Activated CD8-positive, alpha-beta T cell treated with anti-CD3 and anti-CD28 coated beads, Interleukin-2, amount 10 ng/mL, durations not matched to agents 7 days and 5 days (primary cell): ENCODE measurements at places on chromosomes 4 and X.

- H3K27ac ChIP-seq, result no peak overlapping the region
- no peak overlapping the region for H3K4me3 ChIP-seq
- H3K36me3 ChIP-seq, result no peaks in the 10 kb centered on the region
- no peaks in the 10 kb centered on the region for H3K27me3 ChIP-seq
These were observed 10.7 kb upstream of the HCCS start for GRCh38 chrX:11100281-11101035.

GRCh38 chrX:72088761-72089160 lies 43.0 kb downstream of the RTL5 start:
- H3K27me3 ChIP-seq, result peaks cover 42% of the 10 kb centered on the region
- H3K4me3 ChIP-seq, result no peak overlapping the region
- no peaks in the 10 kb centered on the region for H3K4me1 ChIP-seq

- no peaks in the 10 kb centered on the region for H3K36me3 ChIP-seq
- no peak overlapping the region for H3K27ac ChIP-seq
- DNase-seq, result no peak
These were observed 34.6 kb upstream of the WDR1 start for GRCh38 chr4:10151182-10151581.

- no peaks in the 10 kb centered on the region for H3K36me3 ChIP-seq
- H3K27me3 ChIP-seq, result peaks cover 18% of the 10 kb centered on the region
- no peaks in the 10 kb centered on the region for H3K4me1 ChIP-seq
- no peak for DNase-seq
- no peak overlapping the region for H3K4me3 ChIP-seq
These were observed 178.9 kb downstream of the MGST2 start for GRCh38 chr4:139844459-139845036.

DNA sequence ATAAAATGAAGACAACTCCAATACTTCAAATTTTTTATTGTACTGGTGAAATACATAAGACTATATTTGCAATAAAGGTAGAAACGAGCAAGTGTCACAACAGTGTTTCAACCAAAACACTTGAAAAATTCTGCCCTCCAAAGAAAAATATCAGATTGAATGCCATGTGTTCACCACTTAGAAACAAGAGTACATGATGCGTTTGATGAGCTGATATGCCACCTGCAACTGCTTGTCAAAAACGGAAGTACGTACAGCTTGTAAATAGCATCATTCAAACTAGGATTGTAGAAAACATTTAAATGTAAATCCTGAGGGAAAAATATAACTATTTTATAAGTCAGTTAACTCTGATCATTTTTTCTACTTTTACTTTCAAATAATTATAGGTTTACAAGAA lies 276.1 kb downstream of the ANTXR2 start:
- no peaks in the 10 kb centered on the region for H3K36me3 ChIP-seq
- DNase-seq, result no peak
- no peaks in the 10 kb centered on the region for H3K4me1 ChIP-seq
- H3K27ac ChIP-seq, result no peak overlapping the region
- no peaks in the 10 kb centered on the region for H3K27me3 ChIP-seq
- H3K4me3 ChIP-seq, result no peak overlapping the region

- no peak overlapping the region for H3K4me3 ChIP-seq
- H3K36me3 ChIP-seq, result no peaks in the 10 kb centered on the region
- no peak for DNase-seq
- H3K27ac ChIP-seq, result no peak overlapping the region
- H3K4me1 ChIP-seq, result peaks cover 10% of the 10 kb centered on the region
These were observed 43.6 kb upstream of the UPRT start for GRCh38 chrX:75230296-75230695.

DNA sequence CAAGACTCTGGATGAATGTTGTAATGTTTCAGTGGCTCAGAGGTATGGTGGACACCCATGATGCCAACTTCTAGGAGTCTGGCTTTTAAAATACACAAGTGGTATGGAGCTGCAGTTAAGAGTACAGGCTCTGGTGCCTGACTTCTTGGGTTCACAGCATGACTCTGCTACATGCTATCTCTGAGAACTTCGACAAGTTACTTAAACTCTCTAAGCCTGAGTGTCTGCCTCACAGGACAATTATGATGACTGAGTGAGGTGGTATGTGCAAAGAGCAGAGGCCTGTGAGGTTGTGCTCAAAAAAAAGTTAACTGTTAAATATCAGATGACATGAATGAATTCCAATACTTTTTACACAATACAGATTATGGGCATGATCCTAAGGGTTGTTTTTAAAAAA lies 90.9 kb upstream of the SRD5A3 start:
- H3K4me3 ChIP-seq, result no peak overlapping the region
- no peak overlapping the region for H3K27ac ChIP-seq
- peaks cover 7% of the 10 kb centered on the region for H3K27me3 ChIP-seq

- no peak for DNase-seq
- no peak overlapping the region for H3K4me3 ChIP-seq
- H3K27ac ChIP-seq, result no peak overlapping the region
- H3K4me1 ChIP-seq, result no peaks in the 10 kb centered on the region
These were observed 273.1 kb downstream of the DCTD start for GRCh38 chr4:182643801-182644682.

GRCh38 chr4:47566969-47567368 lies 81.9 kb downstream of the ATP10D start:
- peaks cover 3% of the 10 kb centered on the region for H3K36me3 ChIP-seq
- H3K27ac ChIP-seq, result no peak overlapping the region
- no peaks in the 10 kb centered on the region for H3K27me3 ChIP-seq

GRCh38 chrX:34437586-34437985 lies 219.5 kb downstream of the TMEM47 start:
- H3K4me1 ChIP-seq, result no peaks in the 10 kb centered on the region
- no peak overlapping the region for H3K4me3 ChIP-seq
- no peak overlapping the region for H3K27ac ChIP-seq
- DNase-seq, result no peak

DNA sequence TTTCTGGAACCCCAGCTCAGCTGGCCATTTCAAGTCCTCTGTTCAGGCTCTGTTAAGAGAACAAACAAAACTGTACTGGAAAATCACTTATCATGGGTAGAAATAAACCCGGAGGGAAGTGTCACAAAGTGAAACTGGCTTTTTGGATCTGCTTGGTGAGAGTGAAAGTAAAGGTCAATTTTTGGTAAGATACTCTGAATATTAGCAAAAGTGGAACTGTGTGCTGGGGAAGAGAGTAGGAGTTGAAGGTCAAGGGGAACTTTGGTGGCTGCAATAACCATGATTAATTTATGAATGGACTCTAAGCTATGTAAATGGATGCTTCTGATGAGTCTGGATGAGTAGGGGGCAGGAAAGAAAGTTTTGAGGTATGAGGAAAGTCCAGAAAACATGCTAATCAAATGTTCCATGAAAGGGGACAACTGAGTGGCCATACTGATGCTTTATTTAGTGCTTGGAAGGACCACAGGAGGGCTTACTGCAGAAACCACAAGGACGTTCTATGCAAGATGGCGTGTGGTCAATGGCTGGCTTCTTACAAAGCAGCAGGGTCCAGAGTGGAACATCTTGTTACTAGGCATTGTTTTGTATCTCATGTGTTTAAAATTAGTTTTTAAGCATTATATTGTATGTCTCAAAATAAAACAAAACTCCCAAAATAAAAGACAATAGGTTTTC lies 36.8 kb upstream of the TNIP3 start:
- H3K36me3 ChIP-seq, result no peaks in the 10 kb centered on the region
- H3K4me1 ChIP-seq, result peaks cover 24% of the 10 kb centered on the region
- H3K27ac ChIP-seq, result peak overlapping the region; percentile 60
- DNase-seq, result no peak

GRCh38 chr4:185334326-185334725 lies 61.4 kb downstream of the LRP2BP start:
- no peak overlapping the region for H3K27ac ChIP-seq
- H3K36me3 ChIP-seq, result peaks cover 13% of the 10 kb centered on the region
- no peaks in the 10 kb centered on the region for H3K27me3 ChIP-seq

GRCh38 chr4:158316264-158316663 lies 106.0 kb downstream of the TMEM144 start:
- H3K27ac ChIP-seq, result no peak overlapping the region
- H3K27me3 ChIP-seq, result no peaks in the 10 kb centered on the region
- no peak overlapping the region for H3K4me3 ChIP-seq
- no peaks in the 10 kb centered on the region for H3K36me3 ChIP-seq
- H3K4me1 ChIP-seq, result no peaks in the 10 kb centered on the region

DNA sequence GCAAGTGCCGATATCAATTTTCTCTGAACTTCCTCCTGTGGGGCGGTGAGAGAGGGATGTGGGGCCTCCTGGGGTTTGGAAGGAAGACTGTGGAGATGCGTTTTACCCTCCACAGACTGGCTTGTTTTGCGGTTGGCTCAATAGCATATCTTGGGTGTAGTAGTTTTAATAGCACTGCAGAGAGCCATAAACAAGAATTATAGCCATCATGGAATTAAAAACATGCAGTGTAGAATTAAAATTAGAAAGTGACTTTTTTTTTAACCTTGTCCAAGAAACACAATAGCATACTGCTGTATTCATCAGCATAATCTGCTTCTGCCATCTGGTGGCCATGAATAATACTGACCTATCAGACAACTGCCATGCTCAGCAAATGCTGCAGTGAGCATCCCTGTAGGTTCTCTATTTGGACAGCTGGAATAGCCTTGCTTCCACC lies 47.3 kb upstream of the SCML1 start:
- H3K27me3 ChIP-seq, result no peaks in the 10 kb centered on the region
- H3K4me3 ChIP-seq, result no peak overlapping the region
- peak; percentile 52 for DNase-seq
- H3K27ac ChIP-seq, result no peak overlapping the region
- peaks cover 3% of the 10 kb centered on the region for H3K4me1 ChIP-seq
- H3K36me3 ChIP-seq, result no peaks in the 10 kb centered on the region

GRCh38 chrX:152072236-152072635 lies 66.1 kb downstream of the MAGEA10 start:
- no peak overlapping the region for H3K4me3 ChIP-seq
- H3K36me3 ChIP-seq, result no peaks in the 10 kb centered on the region
- H3K4me1 ChIP-seq, result no peaks in the 10 kb centered on the region
- H3K27me3 ChIP-seq, result no peaks in the 10 kb centered on the region
- no peak overlapping the region for H3K27ac ChIP-seq
- DNase-seq, result no peak

- no peak overlapping the region for H3K4me3 ChIP-seq
- H3K27me3 ChIP-seq, result peaks cover 12% of the 10 kb centered on the region
- no peak overlapping the region for H3K27ac ChIP-seq
- H3K4me1 ChIP-seq, result no peaks in the 10 kb centered on the region
These were observed 360.9 kb downstream of the PPP3CA start for GRCh38 chr4:100986360-100986868.

DNA sequence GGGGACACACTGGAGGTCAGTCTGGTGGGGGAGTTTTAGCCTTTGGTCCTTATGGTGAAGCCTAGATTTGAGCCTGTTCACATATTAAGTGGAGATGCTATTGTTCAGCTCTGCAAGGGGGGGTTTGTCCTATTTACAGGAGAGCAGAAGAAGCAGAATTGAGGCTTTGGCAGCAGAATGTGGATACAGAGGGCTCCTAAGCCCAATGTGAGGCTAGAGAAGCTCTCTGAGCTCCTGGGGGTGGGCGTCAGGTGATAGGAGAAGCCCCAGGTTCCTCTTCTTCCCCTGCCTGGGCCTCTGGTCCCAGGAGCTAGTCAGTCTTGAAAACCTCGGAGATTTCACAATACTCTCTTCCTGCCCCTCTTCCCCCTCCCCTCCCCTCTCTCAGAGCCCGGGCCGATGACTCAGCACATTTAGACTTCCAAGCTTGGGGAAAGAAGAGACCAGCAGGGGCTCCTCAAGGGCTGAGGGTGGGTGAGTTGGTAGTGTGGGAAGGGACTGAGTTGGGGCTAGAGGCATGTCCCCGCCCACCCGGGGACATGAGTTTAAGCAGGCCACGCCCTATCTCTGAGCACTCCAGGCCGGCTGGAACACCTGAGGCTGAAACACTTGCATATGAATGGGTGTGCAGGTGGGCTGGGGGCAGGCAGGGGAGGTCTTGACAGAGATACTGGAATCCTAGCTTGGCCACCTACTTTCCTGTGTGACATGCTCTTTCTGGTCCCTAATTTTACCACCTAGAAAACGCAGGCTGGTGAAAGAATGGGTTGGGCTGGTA lies 3.4 kb downstream of the TFE3 start:
- H3K36me3 ChIP-seq, result peaks cover 18% of the 10 kb centered on the region
- peak; percentile 45 for DNase-seq
- peaks cover 36% of the 10 kb centered on the region for H3K4me1 ChIP-seq

DNA sequence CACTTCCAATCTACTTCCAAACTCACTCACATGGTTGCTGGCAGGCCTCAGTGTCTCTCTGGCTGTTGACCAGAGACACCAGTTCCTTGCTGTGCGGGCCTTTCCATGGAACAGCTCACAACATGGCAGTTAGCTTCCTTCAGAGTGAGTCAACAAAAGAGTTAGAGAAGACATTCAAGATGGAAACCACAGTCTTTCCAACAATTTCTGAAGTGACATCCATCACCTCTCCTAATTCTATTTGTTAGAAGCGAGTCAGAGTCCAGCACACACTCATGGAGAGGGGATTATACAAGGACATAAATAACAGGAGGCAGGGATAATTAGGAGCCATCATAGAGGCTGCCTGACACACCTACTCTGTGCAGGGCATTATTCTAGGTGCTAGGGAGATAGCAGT lies 62.5 kb upstream of the TMEM164 start:
- H3K27me3 ChIP-seq, result peaks cover 4% of the 10 kb centered on the region
- H3K36me3 ChIP-seq, result no peaks in the 10 kb centered on the region
- H3K4me3 ChIP-seq, result no peak overlapping the region
- H3K4me1 ChIP-seq, result peaks cover 4% of the 10 kb centered on the region
- no peak overlapping the region for H3K27ac ChIP-seq

- H3K36me3 ChIP-seq, result peaks cover 14% of the 10 kb centered on the region
- H3K27ac ChIP-seq, result no peak overlapping the region
- no peaks in the 10 kb centered on the region for H3K4me1 ChIP-seq
- no peak overlapping the region for H3K4me3 ChIP-seq
- peaks cover 3% of the 10 kb centered on the region for H3K27me3 ChIP-seq
- DNase-seq, result no peak
These were observed 8.8 kb upstream of the DGAT2L6 start for GRCh38 chrX:70168238-70169188.

- H3K4me3 ChIP-seq, result no peak overlapping the region
- H3K36me3 ChIP-seq, result no peaks in the 10 kb centered on the region
- no peak for DNase-seq
- no peak overlapping the region for H3K27ac ChIP-seq
- H3K4me1 ChIP-seq, result no peaks in the 10 kb centered on the region
These were observed 330.6 kb downstream of the GALNTL6 start for GRCh38 chr4:172143605-172144314.

GRCh38 chr4:76623217-76624045 lies 188.4 kb downstream of the SHROOM3 start:
- no peak overlapping the region for H3K4me3 ChIP-seq
- H3K27ac ChIP-seq, result no peak overlapping the region
- H3K27me3 ChIP-seq, result peaks cover 27% of the 10 kb centered on the region
- H3K36me3 ChIP-seq, result no peaks in the 10 kb centered on the region
- H3K4me1 ChIP-seq, result no peaks in the 10 kb centered on the region
- no peak for DNase-seq

- H3K4me3 ChIP-seq, result no peak overlapping the region
- H3K4me1 ChIP-seq, result no peaks in the 10 kb centered on the region
- DNase-seq, result no peak
- no peaks in the 10 kb centered on the region for H3K36me3 ChIP-seq
These were observed 499.0 kb downstream of the PDGFC start for GRCh38 chr4:156472624-156473023.

GRCh38 chrX:109389917-109390316 lies 92.0 kb downstream of the GUCY2F start:
- no peak for DNase-seq
- H3K36me3 ChIP-seq, result no peaks in the 10 kb centered on the region
- H3K4me1 ChIP-seq, result no peaks in the 10 kb centered on the region
- no peaks in the 10 kb centered on the region for H3K27me3 ChIP-seq
